ENCODE measurements at places on chromosomes 12 and 14.

DNA sequence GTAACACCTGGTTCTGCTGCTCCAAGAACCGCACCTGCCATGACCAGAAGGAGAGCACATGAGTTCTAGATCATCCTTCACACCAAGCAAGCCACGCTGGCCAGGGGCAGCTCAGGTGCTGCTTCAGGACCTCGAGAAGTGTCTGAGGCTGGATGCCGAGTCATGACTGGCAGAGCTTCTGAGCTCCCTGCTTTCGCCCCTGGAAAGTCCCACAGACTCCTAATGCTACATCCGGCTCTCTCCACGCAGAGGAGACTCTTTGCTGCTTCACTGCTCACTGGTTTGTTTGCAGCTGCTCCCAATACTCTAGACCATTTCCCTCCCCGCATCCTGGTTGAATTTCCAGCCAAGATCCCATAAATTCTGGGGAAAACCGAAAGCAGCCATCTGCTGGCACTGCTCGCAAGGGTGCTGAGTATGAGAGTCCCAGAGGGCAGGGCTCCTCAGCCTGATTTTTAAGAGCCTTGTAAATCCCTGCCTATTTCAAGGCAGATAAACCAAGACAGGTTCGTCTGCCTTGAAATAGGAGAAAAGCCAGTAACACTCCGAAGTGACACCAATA is 1.4 kb downstream of the KRT2 start:
- peaks cover 6% of the 10 kb centered on the region for H3K27me3 ChIP-seq
- H3K4me1 ChIP-seq, result peaks cover 57% of the 10 kb centered on the region
- no peak for DNase-seq
- no peak overlapping the region for H3K4me3 ChIP-seq
- H3K36me3 ChIP-seq, result no peaks in the 10 kb centered on the region

DNA sequence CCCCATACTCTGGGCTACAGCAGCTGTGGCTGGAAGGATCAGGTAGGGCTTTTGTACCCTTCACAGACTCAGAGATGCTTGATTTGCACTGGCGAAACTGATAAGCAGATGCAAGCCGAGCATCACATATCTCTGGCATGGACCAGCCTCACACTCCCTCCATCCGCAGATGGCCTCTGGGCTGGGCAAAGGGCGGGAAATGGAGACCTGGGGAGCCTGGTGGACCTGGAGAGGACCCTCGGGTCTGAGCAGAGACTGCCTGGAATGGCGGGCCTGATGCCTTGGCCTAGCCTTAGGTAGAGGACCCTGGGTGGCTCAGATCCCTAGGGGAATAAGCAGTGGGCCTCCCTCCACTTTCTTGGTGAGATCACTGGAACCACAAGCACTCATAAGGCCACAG is 53.2 kb downstream of the GALNT16 start:
- no peak for DNase-seq
- peaks cover 4% of the 10 kb centered on the region for H3K27me3 ChIP-seq
- H3K36me3 ChIP-seq, result no peaks in the 10 kb centered on the region
- H3K4me1 ChIP-seq, result no peaks in the 10 kb centered on the region
- no peak overlapping the region for H3K27ac ChIP-seq
- H3K4me3 ChIP-seq, result no peak overlapping the region

GRCh38 chr12:124311292-124312109 is 16.6 kb downstream of the RFLNA start:
- H3K27ac ChIP-seq, result no peak overlapping the region
- H3K36me3 ChIP-seq, result no peaks in the 10 kb centered on the region
- no peak overlapping the region for H3K4me3 ChIP-seq

DNA sequence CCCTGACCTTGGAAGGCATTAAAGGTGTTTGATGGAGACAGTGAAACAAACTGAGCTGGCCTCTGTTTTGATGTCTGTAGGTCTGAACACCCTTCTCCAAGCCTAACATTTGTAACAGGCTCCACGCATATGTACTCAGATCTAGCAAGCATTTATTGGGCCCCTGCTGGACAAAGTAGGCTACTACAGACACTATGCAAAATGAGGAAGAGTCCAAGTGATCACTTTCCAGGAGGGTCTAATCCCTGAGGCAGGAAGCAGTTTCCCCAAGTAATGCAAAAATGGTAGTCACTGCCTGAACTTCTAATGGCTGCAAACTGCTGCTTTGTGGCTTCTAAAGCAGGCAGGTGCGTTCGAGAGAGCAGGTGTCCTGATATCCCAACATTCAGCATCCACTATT is 405.8 kb downstream of the MED13L start:
- H3K4me1 ChIP-seq, result peaks cover 5% of the 10 kb centered on the region
- no peak overlapping the region for H3K4me3 ChIP-seq
- H3K27ac ChIP-seq, result no peak overlapping the region
- DNase-seq, result no peak
- peaks cover 4% of the 10 kb centered on the region for H3K27me3 ChIP-seq

- peaks cover 2% of the 10 kb centered on the region for H3K27me3 ChIP-seq
- no peak overlapping the region for H3K27ac ChIP-seq
- H3K36me3 ChIP-seq, result no peaks in the 10 kb centered on the region
These were observed 44.1 kb downstream of the FOS start for GRCh38 chr14:75322746-75323145.

DNA sequence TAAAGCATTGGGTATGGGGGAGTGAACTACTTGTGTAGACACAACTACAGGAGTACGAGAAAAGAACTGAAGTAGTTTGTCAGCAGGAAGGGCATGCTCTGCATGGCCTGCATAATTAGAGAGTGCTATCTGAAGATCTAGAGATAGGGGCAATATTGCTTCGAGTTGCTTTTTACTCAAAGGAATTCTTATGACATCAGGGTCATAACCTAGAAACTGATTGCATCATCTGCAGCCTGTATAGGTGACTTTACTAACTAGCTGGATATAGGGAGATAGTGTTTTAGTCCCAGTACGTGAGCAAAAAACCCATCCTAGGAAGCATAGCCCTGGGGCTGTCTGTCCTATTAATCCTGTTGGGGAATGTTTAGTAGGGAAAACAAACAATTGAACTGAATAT is 39.8 kb downstream of the TMTC3 start:
- no peak overlapping the region for H3K4me3 ChIP-seq
- peaks cover 63% of the 10 kb centered on the region for H3K36me3 ChIP-seq
- no peaks in the 10 kb centered on the region for H3K27me3 ChIP-seq
- H3K27ac ChIP-seq, result no peak overlapping the region
- H3K4me1 ChIP-seq, result no peaks in the 10 kb centered on the region

DNA sequence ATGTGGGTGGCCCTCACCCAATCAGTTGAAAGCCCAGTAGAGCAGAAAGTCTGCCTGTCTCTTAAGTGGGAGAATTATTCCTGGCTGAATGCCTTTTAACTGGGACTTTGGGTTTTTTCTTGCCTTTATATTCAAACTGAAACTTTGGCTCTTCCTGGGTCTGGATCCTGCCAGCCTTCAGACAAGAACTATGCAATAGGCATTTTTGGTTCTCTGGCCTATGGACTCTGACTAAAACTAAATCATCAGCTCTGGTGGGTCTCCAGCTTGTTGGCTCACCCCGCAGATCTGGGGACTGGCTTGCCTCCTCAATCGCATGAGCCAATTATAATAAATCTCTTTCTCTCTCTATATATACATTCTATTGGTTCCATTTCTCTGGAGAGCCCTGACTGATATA is 173.0 kb upstream of the IGF1 start:
- H3K27ac ChIP-seq, result no peak overlapping the region
- no peaks in the 10 kb centered on the region for H3K27me3 ChIP-seq
- no peak for DNase-seq
- H3K4me3 ChIP-seq, result no peak overlapping the region

DNA sequence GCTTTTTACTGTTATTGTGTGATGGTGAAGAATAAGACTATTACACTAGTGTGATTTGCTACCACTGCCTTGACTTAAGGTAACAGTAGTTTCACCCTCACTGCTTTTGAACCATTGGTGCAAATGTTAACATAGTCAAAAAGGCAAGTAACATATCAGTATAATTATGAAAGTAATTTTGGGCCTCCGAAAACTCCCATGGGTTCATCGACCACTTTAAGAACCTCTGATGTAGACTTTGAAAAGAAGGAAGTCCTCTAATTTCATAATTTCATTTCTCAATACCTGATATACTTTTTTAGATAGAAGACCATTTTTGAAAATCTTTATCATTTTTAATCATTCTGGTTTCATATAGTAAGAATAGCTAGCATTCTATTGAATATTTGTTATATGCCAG is 57.7 kb downstream of the ETNK1 start:
- no peak for DNase-seq
- H3K4me1 ChIP-seq, result peaks cover 52% of the 10 kb centered on the region
- no peak overlapping the region for H3K27ac ChIP-seq

DNA sequence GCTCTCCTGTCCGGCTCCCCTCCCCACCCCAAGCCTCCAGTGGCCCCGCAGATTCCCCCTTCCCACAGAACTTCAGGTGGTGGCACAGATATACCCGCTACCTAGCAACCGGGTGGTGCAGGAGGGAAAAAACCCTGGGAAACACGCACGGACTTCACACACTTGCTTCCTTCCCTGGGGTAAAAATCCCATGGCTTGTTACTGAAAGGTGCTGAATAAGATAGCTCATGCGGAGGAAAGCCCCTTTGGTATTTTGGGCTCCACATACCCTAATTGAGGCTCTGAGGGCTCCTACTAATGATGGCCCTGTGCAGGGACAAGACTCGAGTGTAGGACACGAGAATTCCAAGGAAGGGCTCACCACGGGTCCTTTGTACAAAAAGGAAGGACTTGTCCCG is 869 bp upstream of the RIMBP2 start:
- H3K27me3 ChIP-seq, result peaks cover 2% of the 10 kb centered on the region

DNA sequence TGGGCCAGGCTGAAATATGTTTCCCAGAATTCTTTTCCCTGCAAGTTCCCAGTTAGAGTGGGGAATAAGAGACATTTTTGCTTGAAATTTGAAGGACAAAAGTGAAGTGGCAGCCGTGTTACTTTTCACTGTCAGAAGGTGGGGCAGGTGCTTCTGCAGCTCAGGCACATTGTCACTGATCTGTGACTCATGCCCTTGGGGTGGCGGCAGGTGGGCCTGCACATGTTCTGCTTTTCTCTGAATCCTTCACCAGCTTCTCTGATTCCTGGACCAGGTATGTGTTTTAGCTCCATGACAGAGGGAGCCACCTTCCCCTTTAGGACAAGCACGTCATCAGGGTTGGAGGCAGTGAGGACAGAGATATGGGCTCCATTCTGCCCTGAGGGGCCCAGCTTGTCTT is 11.7 kb upstream of the KCNA5 start:
- no peak overlapping the region for H3K4me3 ChIP-seq
- H3K4me1 ChIP-seq, result no peaks in the 10 kb centered on the region
- H3K27ac ChIP-seq, result no peak overlapping the region
- H3K27me3 ChIP-seq, result peaks cover 3% of the 10 kb centered on the region

GRCh38 chr12:9381619-9382018 is 173.4 kb upstream of the PZP start:
- H3K4me1 ChIP-seq, result no peaks in the 10 kb centered on the region
- H3K36me3 ChIP-seq, result no peaks in the 10 kb centered on the region
- no peak overlapping the region for H3K4me3 ChIP-seq
- no peaks in the 10 kb centered on the region for H3K27me3 ChIP-seq
- DNase-seq, result no peak
